ENCODE measurements at places on chromosomes 11 and 22.

GRCh38 chr11:31375879-31376278 is 6.2 kb downstream of the DNAJC24 start:
- DNase-seq, result no peak

DNA sequence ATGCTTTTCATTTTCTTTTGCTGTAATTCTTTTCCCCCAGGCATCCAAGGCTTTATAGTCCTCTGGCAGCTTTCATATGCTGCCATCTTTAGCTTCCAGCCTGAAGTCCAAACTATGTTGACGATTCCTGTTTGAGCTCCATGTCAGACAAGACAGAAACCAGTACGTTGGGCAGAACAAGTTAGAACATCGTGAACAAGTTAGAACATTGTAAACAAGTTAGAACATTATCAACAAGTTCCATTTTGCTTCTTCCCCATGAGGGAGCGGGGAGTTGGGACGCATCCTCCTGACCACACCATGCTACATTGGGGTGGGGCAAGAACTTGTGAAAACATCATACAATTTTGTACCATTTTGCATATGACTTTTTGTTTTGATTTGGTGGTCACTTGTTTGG is 23.9 kb downstream of the GLB1L2 start:
- DNase-seq, result no peak

- no peak for DNase-seq
Measured at GRCh38 chr11:75380716-75381420, 18.4 kb upstream of the RPS3 start.

DNA sequence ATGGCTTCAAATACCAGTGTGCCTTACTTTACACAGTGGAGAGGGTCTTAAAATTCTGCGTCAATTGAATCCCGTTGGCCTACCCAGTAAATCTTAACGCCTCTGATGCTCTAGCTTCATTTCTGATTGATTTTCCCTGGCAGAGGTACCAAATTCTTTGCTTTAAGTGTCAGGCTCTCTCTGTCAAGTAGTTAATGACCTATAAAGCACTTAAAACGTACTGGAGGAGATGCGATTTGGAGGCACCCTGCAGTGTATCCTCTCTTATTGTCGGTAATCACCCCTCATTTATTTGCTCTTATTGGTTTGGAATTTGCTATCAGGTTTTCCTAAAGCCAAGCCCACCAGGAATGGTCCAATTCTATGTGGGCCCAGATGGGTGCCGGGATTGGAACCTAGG is 59.2 kb downstream of the NFAM1 start:
- DNase-seq, result no peak

DNA sequence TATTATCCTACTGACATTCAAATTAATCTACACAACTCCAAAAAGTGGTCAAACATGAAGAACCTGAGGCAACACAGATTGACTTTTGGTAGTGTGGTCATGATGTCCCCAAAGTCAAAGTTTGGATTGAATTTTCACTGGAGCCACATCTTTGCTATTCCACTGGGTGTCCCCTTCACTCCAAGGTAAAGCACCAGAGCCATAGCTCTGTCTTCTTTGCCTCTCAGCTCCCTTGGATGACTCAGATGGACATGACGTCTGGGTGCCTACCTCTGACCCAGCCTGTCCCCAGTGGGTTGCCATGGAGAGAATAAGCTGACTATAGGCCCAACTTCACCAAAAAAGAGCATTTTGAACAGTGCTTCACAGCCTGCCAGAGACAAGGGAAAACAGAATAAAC is 57.4 kb upstream of the ARHGAP42 start:
- DNase-seq, result peak; percentile 21

DNA sequence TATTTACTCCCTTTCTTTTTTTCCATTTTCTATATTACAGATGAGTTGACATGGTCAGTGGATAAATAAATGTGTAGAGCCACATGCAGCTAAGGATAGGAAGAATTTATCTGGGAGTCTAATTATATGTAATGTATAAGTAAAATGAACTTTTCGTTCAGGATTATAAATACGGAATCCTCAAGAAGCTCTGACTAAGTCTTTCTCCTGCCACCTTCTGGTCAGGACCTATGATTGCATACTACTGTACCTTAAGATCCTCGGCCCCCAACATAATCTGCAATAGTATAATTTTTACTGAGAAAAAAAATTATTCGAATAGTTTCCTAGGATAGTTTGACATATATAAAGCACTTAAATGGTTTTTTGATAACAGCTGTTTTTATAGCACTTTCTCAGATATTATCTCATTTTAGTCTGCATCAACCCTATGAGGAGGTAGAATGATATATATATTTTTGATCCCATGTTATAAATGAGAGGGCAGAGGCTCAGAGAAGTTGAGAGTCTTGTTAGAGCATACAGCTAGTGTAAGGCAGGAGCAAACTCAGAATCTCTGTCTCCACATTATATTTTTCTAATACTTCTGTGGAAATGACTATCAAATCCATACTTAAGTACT is 36.1 kb downstream of the CCDC90B start:
- peak; percentile 28 for DNase-seq

DNA sequence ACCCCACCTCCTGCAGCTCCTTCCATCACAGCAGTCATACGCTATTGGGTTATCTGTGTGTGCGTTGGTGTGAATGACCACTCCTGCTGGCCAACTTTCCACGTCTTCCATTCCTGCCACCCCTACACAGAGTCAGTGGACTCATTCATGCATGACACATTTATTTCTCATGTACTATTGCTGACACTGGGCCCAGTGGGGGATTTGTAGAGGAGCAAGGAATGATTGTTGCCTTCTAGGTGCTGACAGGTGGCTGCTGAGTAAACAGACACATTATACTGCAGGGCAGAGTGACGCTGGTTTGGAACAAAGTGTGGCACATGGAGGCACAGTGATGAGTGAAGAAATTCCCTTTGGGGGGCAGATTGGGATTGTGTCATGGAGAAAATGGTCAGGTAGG is 113.9 kb downstream of the CCDC81 start:
- DNase-seq, result no peak

DNA sequence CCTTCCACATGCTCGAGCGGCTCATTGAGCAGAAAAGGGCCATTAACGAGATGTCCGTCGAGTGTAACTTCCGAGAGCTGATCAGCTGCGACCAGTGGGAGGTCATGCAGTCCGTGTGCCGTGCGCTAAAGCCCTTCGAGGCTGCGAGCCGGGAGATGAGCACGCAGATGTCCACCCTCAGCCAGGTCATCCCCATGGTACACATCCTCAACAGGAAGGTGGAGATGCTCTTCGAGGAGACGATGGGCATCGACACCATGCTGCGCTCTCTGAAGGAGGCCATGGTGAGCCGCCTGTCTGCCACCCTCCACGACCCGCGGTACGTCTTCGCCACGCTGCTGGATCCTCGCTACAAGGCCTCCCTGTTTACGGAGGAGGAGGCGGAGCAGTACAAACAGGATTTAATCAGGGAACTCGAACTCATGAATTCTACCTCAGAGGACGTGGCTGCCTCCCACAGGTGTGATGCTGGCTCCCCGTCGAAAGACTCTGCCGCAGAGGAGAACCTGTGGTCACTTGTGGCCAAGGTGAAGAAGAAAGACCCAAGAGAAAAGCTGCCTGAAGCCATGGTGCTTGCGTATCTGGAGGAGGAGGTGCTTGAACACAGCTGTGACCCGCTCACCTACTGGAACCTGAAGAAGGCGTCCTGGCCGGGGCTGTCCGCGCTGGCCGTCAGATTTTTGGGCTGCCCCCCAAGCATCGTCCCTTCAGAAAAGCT is 31.7 kb downstream of the ALG12 start:
- DNase-seq, result no peak

GRCh38 chr11:46669711-46670139 is 30.7 kb downstream of the ARHGAP1 start:
- no peak for DNase-seq

DNA sequence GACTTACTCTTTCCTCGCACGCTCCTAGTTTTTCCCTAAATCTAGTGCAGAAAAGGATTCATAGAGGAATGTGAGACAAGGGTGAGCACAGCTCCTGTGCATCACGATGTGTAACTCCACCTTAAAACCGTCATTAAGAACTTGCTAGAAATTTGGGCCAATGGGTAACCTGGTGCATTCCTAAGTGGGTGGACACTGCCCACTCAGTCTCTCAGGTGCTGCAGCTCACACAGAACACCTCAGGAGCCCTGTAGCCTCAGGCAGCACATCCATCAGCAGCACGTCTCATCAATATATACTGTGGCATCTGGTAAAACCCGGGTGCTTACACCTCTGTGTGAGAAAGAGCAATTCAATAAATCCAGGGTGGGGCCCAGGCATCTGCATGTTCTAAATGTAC is 12.4 kb downstream of the POU2AF3 start:
- DNase-seq, result no peak

DNA sequence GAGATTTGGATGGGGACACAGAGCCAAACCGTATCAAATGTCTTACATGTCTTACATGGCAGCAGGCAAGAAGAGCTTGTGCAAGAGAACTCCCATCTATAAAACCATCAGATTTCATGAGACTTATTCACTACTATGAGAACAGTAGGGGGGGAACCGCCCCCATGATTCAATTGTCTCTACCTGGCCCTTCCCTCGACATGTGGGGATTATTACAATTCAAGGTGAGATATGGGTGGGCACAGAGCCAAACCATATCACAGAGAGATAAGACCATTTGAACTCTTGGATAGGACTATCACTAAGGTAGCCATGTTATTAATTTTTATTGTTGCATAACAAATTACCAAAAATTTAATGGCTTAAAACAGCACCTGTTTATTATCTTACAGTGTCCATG is 611.7 kb downstream of the SOX6 start:
- DNase-seq, result no peak

DNA sequence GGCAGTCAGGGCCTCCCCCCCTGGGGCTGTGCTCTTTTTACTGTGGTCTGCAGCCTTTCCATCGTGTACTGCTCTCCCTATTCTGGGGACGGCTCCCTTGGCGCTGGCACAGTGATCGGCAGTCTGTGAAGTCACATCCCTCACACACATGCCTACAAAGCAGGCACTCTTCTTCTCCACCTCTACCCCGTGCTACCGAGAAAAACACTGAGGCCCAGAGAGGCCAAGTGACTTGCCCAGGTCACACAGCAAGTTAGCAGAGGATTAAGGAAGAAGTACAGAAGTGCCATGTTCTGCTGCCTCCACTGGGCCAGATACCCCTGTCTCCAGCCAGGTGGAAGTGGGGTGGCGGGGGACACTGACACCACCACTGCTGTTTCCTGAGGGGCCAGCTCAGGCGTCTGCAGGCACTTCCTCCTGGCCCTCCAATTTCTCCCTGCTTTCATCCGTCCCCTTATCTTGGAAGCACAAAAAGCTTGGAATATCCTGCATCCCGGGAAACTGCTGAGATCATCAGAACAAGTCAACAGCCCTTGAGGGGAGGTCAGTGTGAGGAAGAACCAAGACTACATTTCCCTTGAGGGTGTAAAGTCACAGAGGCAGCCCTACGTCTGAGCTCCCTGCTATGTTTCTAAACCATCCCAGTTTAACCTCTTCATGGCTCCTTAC is 30.2 kb upstream of the KLHL35 start:
- no peak for DNase-seq

GRCh38 chr11:4006946-4007680 is 87.5 kb upstream of the RRM1 start:
- DNase-seq, result no peak

DNA sequence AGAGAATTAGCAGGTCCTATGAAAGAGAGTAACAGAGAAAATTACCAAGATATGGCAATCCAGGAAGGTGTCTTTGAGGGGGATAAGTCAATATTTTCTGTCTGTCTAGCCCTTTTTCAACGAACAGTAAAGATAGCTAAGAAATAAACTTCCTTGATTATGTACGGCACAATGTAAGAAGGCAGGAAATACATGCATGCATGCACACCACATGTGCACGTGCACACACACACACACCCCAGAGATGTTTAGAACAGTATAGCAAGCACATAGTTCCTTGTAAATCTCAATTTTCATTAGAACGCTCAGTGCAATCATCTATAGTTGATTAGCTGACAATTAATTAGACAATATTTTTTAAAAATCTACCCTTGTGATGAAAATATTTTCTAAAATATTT is 74.7 kb downstream of the MPPED2 start:
- DNase-seq, result no peak
